ENCODE measurements at places on chromosomes 12 and 14.

- DNase-seq: no peak
Observed at GRCh38 chr12:90631591-90632212, 323.3 kb downstream of the CCER1 start.

DNA sequence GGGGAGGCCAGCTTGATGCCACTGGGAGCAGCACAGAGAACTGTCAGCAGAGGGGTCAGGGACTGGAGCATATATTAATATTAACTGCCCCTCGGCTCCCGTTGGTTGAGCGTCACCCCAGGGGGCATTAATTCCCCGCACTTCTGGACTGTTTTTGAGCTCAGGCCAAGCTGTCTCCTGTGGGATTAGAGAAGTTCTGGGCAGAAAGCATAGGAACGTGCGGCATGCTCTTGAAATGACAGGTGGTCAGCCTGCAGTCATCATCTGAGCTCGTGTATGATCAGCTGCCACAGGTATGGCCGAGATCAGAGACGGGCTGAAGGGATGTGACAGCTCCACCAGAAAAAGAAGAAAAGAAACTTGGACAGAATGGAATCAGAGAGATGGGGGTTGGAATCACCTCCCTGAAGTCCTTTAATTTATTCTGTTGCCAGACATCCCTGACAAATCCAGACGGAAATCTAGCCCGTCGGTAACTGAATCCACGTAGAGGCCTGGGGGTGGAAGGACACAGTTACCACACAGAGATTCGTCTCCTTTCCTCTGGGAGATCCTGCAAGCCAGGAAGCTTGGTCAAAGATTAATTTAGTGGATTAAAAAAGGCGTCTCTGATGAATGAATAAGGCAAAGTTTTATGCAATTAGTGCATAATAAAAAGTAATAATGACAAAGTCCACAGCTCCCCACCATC, 23.6 kb downstream of the NR1H4 start:
- no peak for DNase-seq

GRCh38 chr14:90255871-90256270, 482 bp upstream of the PSMC1 start:
- no peak for DNase-seq

DNA sequence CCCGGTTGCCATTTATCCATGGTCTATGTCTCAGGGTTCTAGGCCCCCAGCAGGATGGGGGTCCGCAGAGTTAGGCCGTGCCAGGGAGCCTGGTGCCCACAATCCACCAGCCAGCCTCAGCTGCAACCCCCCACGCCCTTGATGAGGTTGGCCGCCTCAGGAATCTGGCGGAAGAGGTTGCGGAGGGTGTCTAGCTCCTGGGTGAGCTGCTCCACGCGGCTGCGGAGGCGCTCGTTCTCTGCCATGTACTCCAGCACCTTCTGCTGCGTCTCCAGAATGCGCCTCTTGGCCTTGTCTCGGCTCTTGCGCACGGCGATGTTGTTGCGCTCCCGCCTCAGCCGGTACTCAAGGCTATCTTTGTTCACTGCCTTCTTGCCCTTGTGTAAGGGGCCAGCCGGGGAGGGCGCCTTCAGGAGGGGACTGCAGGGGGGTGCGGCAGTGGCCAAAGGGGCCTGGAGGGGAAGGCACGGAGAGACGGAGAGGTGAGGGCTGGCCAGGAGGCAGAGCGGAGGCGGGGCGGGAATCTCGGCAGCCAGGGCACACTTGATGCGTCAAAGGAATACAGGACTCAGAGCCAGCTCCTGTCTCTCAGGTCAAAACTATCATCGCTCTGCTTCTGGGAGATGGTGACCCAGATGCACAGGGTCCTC, 1.6 kb downstream of the CEBPE start:
- no peak for DNase-seq

DNA sequence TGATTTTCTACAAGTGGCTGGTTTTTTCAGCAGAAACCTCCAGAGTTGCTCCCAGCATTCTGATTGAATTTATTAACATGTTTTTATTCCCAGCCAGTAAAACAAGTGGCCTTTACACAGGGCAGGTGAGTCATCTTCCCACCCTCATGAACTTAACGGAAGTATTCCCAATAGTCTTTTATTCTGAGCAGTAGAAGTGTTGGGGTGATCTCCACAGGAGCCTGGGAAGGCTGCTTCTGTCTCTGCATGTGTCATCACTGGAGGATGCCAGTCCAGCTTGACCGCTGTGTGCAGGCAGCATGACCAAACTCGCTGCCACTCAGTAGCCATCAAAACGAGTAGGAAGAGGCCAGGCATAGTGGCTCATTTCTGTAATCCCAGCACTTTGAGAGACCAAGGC, 13.4 kb upstream of the DNAH10 start:
- no peak for DNase-seq

Measured in endothelial cell of umbilical vein (primary cell).